Activated naive CD8-positive, alpha-beta T cell treated with anti-CD3 and anti-CD28 coated beads, Interleukin-2, amount 10 ng/mL, durations not matched to agents 7 days and 5 days (primary cell): ENCODE measurements at places on chromosomes 16 and 17. TPM values are rescaled to one million over a fixed set of nuclear protein-coding genes. Genes with fewer than 3 reads are reported as not detected.

Gene SRR
- 19.8 TPM for total RNA-seq

Gene ST6GALNAC1
- total RNA-seq: not detected

Gene MXRA7
- 37.2 TPM for total RNA-seq

Gene TMC6
- 638 TPM for total RNA-seq

Gene CA4
- total RNA-seq: not detected

Gene CPNE7
- total RNA-seq: 4.3 TPM

Gene GNGT2
- total RNA-seq: 34.2 TPM

Gene NOS2
- total RNA-seq: 0.30 TPM

Gene CLEC18A
- total RNA-seq: 0.68 TPM

Gene ADAD2
- not detected for total RNA-seq

Gene RGS11
- not detected for total RNA-seq

Gene KRT40
- not detected for total RNA-seq

Gene RASL10B
- 0.09 TPM for total RNA-seq

Gene ACE
- total RNA-seq: 19.3 TPM

Gene RNF222
- total RNA-seq: 0.30 TPM

Gene FZD2
- 0.36 TPM for total RNA-seq

Gene OR3A2
- total RNA-seq: 3.9 TPM

Gene SLC5A2
- 1.0 TPM for total RNA-seq

Gene TEX19
- total RNA-seq: not detected

Gene PYDC1
- not detected for total RNA-seq

Gene CIBAR2
- not detected for total RNA-seq

Gene ACSM3
- 9.7 TPM for total RNA-seq

Gene ITGAX
- 26.7 TPM for total RNA-seq

Gene KCNH4
- total RNA-seq: not detected

Gene TBC1D3K
- total RNA-seq: not detected

Gene STRADA
- 61.4 TPM for total RNA-seq

Gene GAS2L2
- not detected for total RNA-seq

Gene CASKIN1
- total RNA-seq: 0.88 TPM

Gene TMEM204
- total RNA-seq: 68.3 TPM

Gene KRT25
- total RNA-seq: not detected

Gene CRHR1
- total RNA-seq: not detected

Gene CCL17
- total RNA-seq: not detected

Gene PDE6G
- 57.1 TPM for total RNA-seq

Gene NOXO1
- 0.58 TPM for total RNA-seq

Gene SKAP1
- total RNA-seq: 98.8 TPM

Gene CACNG4
- total RNA-seq: not detected

Gene ACAP1
- total RNA-seq: 710 TPM

Gene HIRIP3
- total RNA-seq: 35.1 TPM

Gene RNPS1
- total RNA-seq: 220 TPM

Gene LGALS9B
- total RNA-seq: 2.0 TPM

Gene MT1H
- not detected for total RNA-seq

Gene RND2
- not detected for total RNA-seq

Gene KCNJ16
- total RNA-seq: not detected

Gene CDK5R1
- total RNA-seq: 8.1 TPM

Gene DHX58
- 68.7 TPM for total RNA-seq

Gene UMOD
- total RNA-seq: not detected

Gene ASGR2
- total RNA-seq: not detected

Gene GDPD3
- 14.3 TPM for total RNA-seq

Gene C16orf89
- not detected for total RNA-seq

Gene AGRP
- not detected for total RNA-seq

Gene KRTAP3-1
- not detected for total RNA-seq

Gene HSF5
- 0.60 TPM for total RNA-seq

Gene ADAM11
- total RNA-seq: 0.77 TPM

Gene KRT9
- not detected for total RNA-seq
